RPMI7951 (cell line): ENCODE measurements at places on chromosomes 2 and 18. TPM values are rescaled to one million over a fixed set of nuclear protein-coding genes. Genes with fewer than 3 reads are reported as not detected.

GRCh38 chr18:75154997-75155396, 53.9 kb downstream of the PTGR3 start:
- no peak for DNase-seq

- no peak for DNase-seq
Observed at GRCh38 chr2:68769586-68770270, 35.1 kb downstream of the ARHGAP25 start.

- DNase-seq = no peak
Observed at GRCh38 chr2:28909655-28910353, 15.3 kb downstream of the WDR43 start.

Gene ALPG
- not detected in 2 replicates for total RNA-seq

Gene SERPINB13
- not detected in 2 replicates for total RNA-seq
